Tibial artery (tissue), 4 donors: ENCODE measurements at places on chromosomes 12 and 14.

GRCh38 chr12:16021676-16022075 lies 110.5 kb downstream of the DERA start:
- no peak for DNase-seq

GRCh38 chr14:97624985-97625384 lies 827.8 kb downstream of the VRK1 start:
- no peak for DNase-seq

DNA sequence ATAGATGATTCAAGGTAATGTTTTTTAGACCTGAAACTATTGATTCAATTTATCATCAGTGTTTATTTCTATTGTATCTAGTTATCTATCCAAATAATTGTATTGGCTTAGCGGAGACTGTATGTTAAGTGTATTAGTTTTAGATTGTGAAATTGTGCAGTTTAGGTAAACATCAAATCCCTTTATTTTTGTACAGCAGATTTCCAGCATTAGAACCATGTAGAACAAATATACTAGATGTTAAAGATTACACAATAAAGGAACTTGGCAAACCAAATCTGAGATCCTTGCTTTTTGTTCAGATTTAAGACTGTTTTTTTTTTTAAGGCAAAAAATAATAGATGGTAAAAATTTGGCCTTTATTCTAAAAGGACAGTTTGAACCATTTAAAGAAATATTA lies 39.3 kb downstream of the PPM1A start:
- DNase-seq: no peak

DNA sequence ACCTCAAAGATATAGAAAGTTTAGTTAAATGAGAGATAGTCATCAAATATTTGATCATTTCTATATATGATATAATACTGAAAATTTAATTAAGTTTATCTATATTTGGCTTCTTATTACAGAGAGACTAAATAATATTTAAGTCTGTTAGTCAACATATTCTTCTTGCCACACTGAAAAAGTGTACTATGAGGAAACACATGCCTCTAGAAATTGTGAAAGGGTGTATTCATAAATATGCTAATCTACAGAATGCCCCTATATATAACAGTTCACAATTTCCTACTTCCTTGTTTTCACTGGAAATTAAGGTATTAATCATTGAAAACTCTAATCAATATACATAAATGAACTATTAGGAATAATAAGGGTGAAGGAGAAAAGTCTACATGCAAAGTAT lies 31.4 kb upstream of the ETV6 start:
- DNase-seq: no peak

DNA sequence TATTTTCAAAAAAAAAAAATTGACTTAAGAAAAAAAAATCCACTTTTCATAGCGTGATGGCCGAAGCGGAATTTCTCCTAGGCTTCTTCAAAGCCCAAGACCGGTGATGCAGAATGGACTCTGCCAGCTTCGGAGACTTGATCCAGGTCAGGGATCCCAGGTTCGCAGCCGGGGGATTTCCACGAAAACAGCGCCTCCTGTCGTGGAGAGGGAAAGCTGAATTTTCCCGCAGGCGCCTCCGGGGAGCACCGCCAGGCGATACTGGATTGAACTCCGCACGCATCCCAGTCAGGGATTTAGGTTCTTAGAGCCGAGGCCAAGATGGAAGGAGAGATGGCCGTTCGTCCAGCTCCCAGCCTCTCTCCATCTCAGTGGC lies 2.1 kb downstream of the TTC6 start:
- no peak for DNase-seq

GRCh38 chr12:50569321-50569720 lies 64.5 kb downstream of the DIP2B start:
- no peak for DNase-seq

DNA sequence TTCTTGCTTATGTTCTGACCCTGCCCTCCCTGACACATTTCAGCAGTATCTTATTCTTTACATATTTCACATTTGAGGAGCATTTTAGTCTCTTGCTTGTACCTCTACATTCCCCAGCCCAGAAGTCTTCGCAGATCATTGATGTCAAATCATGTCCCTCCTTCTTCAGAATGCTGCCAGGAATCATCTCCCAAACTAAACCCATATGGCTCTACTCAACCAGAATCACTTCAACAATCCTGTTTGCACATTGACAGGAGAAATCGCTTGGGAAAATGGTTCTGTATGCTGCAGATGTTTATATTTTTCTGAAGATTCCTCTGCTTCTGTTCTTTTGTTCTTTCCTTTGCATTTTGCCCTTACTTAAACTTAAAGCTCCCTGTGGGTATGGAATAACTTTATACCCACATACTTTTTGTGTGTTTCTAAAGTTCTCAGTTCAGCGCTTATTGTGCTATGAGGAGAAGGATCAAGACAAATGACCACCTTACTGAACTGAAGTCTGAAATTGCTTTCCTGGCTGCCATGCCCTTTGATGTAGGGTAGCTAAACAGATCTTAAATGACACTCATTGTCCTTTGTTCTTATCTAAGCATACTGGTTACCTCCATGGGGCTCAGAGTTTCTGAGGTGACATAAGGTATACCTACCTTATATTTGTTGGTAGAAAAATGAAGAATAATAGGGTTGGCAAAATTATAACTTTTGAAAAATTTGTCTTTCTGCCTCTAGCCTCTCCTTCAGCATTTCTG lies 134.6 kb downstream of the SLC25A21 start:
- no peak for DNase-seq

DNA sequence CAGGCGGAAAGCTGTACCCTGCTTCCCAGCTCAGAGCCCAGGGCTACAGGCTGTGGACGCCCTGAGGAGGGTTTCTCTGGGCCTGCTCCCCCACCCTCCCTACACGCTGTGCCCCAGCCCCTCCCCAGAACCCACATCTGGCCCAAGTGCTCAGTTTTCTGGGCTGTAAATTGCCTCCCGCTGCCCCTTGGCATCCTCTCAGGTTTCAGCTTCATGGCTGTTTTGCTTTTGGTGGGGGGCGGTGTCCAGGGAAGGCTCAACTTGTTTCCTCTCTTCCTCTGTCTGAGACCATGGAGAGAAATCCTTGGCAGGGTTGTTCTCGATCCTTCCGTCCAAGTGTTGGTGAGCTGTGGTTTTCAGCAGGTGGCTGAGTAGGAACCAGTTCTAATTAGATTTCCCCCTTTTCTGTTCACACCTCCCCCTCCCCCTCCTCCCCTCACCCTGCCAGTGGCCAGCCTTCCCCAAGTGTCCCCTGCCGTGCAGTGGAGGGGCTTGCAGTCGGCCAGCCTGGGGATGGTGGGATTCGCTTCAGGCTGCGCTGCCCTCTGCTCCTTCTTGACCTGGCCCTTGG lies 61.8 kb downstream of the TSPAN9 start:
- no peak for DNase-seq

- DNase-seq: peak; percentile 55
Measured at GRCh38 chr12:23771240-23771949, 178.1 kb downstream of the SOX5 start.

- no peak for DNase-seq
Measured at GRCh38 chr14:20642182-20642581, 691 bp upstream of the OR6S1 start.

DNA sequence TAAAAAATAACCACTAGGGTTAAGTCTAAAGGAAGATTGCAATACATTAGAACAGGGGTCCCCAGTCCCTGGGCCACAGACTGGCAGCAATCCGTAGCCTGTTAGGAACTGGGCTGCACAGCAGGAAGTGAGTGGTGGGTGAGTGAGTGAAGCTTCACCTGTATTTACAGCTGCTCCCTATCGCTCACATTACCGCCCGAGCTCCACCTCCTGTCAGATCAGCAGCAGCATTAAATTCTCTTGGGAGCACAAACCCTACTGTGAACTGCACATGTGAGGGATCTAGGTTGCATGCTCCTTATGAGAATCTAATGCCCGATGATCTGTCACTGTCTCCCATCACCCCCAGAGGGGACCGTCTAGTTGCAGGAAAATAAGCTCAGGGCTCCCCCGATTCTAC lies 15.5 kb downstream of the ADGRD1 start:
- no peak for DNase-seq
